ENCODE measurements at places on chromosomes 16 and 17.

DNA sequence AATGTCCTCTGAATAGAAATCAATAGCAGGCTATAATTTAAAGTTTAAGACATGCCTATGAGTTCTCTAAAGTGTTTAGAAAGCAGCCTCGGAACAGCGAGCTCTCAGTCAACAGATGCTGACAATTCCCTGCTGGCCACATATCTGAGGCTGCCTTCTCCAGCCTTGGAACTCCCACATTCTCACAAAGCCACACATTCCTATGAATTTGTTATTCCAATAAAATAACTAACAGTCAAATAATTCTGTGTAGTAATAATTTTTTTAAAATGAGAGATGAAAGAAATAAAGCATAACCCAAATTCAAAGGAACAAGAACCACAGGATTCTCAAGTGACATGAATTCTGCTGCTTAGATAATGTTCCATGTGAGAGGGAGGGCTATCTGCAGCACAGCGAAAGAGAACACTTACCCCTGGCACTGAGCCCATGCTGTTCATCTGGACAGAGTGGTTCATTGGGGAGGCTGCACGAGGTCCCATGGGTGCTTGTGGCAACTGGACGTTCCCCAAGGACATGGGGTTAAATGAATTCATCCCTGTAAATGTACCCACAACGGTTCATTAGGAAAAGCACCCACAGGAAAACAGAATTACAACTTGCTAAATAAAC lies 56.9 kb upstream of the TRAP1 start:
- DNase-seq, result peak; percentile 63

- no peak for DNase-seq
Measured at GRCh38 chr16:73091174-73091573, 43.2 kb upstream of the ZFHX3 start.

GRCh38 chr16:57687363-57687929 lies 7.2 kb upstream of the DRC7 start:
- DNase-seq, result no peak

GRCh38 chr17:68535922-68536321 lies 23.7 kb downstream of the PRKAR1A start:
- DNase-seq, result no peak

DNA sequence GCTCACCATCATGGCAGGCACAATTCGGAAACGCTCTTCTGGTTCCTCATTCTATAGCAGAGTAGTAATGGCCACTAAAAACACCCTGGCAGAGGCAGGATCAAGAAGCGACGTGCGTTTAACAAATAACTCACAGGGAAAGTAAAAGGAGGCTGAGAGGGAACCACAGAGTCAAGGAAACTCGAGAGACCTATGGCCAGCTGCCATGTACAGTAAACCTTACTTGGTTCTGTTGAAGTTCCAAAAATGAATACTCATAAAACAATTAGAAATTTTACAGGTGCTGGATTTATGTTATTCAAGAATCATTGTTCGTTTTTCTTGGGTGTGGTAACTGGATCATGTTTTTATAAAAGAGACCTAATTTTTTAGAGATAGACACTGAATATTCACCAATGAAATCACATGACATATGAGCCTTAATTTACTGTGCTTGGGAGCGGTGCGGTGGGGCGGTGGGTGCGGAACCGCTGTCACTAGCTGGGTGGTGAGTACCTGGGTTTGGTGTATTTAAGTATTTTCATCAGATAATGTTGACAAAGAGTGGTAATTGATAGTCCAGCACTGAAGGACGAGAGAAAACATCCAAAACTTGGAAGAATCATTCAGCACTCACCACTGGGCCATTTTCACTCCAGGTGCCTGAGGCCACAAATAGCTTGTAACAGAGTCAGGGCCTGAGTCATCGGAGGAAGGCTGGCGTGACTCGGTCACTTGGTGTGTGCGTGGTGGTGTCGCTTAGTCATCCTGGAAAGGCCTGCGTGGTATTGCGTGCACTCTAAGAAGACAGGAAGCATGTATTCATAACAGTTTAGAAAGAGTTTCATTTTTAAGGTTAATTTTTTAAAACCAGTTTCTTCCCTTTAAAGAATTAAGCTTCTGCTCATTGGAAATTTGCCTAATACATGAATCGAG lies 135.4 kb upstream of the CHMP6 start:
- peak; percentile 93 for DNase-seq

DNA sequence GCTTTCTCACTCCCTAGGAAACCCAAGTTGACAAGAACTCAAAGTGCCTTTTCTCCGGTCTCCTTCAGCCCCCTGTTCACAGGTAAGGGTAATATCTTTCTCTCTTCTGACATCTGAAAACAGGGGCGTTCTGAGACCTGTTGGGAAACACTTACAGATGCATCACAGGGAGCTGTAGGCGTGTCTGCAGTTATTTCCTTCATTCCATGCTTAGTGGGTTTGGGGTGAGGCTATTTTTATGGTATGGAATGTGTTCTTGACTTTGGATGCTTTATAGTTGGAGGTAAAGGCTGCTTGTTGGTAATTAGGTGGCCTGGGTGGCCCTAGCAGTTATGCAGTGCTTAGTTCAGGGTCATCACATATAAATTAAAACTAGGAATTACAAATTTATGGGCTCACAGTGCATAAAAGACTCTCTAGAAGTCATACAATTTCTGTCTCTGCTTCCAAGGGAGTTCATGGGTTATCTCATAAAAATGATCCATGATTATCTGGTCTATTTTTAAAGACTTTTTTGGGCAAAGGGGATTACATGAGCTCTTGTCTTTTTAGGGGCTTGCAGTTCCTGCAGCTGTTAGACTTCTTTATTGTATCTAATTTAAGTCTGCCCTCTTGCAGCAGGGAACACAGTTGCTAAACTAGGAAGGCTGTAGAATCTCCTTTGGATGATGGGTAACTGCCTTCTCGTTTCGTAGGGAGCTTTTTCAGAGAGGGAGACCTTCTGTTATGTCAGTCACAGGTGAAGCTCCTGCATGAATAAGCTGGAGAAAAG lies 10.2 kb downstream of the SOCS7 start:
- DNase-seq, result no peak

- DNase-seq, result no peak
Measured at GRCh38 chr16:73427164-73427563, 379.2 kb upstream of the ZFHX3 start.

DNA sequence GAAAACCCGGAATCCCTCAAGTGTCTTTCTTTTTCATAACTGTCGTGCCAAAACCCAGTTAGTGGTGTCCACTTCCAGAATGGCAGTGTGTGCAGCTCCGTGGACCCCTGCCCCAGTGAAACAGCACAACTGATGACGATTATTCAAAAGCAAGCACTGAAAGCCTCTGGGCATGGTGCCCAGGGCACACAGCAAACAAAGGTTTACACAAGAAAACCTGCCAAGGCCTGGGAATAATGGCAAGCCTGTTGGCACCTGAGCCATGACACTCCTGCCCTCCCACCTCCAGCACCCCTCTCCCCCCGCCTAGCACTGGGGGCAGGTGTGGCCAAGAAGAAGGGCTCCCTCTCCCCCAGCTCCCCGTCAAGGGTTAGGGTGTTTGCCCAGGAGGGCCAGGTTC lies 2.8 kb downstream of the PKMYT1 start:
- DNase-seq, result no peak

DNA sequence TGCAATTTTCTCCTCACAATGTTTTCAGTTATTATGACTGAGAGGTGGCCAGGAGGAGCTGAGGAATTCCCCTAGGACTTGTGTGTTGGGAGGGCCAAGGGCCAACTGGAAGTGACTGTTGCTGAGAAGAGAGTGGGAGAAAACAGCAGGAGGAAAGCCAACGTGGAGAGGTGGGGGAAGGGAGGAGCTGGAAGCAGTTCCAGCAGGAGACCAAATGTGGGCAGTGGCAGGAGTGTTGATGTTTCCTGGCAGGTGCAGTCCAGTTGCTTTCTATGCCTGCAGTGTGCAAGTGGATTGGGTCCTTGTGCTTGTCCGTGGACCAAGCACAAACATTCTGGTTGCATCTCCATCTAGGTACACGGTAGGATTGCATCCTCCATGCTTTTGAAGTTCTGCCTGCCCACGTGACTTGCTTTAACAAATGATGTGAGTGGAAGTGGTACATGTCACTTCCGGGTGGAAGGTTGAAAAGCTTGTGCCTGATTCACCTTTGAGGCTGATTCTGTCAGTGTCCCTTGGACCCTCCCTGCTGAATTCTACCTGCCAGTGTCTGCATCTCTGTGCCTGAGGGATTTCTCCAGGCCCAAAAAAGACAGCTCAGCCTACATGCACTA lies 54.7 kb upstream of the CRHR1 start:
- no peak for DNase-seq

GRCh38 chr17:45775148-45775547 lies 9.0 kb upstream of the CRHR1 start:
- DNase-seq, result no peak

DNA sequence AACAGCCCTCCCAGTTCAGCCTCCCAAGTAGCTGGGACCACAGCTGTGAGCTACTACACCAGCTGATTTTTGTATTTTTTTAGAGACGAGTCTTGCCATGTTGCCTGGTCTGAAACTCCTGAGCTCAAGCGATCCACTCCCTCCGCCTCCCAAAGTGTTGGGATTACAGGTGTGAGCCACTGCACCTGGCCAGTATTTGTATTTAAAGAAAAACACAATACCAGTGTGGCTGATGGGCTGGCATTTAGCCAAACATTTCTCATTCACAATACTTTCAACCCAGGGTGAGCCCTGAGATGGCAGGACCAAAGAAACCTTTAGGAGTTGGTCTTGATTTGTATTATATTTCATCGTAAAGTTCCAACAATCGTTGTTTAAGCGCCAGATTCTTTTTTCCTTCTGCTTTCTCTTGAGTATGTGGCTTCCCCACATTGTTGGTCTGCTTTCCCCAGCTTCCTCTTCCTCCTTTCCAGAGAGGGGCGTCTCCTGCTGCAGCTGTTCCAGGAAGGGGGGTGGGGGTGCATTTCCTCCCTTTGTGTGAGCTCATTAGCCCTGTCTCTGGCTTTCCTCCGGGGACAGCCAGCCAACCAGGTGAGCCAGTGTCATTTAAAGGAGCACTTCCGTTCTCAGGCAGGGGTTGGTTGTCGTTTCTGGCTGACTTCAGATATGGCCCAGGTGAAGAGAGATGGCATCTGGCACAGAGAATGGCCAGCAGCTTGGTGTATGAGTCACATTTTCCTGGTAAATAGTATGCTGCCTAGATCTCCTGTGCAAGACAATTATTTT lies 79.9 kb downstream of the GPRC5B start:
- DNase-seq, result no peak

DNA sequence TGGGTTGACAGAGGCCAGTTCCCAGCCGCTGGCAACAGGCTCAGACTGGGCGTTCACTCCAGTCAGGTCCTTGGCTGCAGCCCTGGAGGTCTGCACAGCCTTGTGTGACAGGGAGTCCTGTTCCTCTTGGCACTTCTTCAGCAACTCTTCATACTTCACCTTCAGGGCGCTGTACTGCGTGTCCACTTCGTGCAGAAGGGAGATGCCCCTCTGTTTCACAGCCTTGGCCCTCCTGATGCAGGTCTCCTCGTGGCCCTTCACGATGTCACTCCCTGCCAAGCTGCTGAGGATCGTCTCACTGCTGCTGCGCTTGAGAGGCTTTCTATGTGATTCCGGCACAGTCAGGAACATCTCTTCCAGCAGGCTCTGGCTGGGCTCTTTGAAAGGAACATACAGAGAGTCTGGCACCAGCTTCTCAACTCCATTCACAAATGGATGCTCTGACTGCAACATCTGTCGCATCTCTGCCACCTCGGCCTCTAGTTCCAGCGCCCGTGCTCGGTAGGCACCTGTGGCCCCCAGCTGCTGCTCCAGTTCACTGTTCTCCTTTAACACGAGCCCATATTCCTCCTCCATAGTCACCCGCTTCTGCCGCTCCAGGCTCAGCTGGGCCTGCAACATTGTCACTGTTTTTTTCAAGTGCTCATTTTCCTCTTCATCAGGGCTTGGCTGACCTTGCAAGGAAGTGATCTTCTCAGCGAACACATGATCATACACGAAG lies 27.2 kb downstream of the CDR2 start:
- DNase-seq, result no peak

- peak; percentile 54 for DNase-seq
Measured at GRCh38 chr16:85592700-85593493, 20.2 kb upstream of the GSE1 start.

DNA sequence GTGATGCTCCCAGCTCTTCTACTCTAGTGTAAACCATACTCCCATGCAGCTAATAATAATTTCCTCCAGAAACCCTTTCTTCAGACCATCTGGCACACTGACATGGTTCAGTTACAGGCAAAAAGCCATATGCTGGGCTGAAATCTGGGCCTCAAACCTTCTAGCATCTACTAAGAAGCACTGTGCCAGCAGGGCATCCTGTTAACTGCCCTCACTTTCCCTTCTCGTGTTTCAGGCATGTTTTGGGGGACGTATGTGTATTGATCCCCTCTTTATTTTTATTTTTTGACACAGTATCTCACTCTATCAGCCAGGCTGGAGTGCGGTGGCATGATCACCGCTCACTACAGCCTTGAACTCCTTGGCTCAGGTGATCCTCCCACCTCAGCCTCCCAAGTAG lies 33.3 kb downstream of the STAT5A start:
- no peak for DNase-seq

DNA sequence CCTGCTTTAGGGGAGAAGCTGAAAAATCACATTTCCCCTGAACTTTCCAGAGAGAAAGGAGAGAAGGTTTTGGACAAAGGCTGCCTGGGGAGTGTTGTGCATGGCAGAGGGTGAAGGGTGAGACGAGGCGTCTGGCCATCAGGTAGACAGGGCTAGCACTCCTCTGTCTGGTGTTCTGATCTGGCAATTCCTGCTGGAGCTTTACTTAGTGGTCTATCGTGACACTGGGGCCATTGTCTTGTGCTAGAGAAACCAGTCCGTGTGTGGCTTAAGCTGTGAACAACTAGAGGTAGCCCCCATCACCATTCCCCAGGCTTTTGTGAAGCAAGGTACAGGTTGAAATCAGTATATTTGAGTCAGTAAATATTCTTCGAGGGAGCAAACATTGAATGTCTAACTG lies 8.5 kb downstream of the RHBDL3 start:
- no peak for DNase-seq

GRCh38 chr17:62720126-62720850 lies 87.8 kb downstream of the MARCHF10 start:
- DNase-seq, result no peak

DNA sequence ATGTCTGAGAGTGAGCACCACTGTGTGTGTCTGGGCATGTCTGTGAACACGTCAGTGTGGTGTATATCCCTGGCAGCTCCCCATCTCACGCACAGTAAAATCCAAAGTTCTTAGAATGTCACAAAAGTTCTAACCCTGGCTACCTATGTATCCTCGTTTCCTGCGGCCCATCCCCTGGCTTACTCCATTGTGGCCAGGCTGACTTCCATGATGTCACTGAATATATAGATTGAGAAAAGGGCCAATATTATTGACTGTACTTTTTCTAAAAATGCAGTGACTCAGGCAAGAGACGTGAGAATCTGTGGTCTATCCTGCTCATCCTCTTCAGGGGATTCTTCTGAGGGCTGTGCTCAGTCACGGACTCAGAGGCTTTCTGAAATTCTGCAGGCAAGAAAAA lies 963 bp upstream of the METTL22 start:
- DNase-seq, result no peak
